ENCODE measurements at places on chromosomes 1 and 21.
A peak's percentile ranks its signal among the peaks of the same experiment; 100 is the strongest.

DNA sequence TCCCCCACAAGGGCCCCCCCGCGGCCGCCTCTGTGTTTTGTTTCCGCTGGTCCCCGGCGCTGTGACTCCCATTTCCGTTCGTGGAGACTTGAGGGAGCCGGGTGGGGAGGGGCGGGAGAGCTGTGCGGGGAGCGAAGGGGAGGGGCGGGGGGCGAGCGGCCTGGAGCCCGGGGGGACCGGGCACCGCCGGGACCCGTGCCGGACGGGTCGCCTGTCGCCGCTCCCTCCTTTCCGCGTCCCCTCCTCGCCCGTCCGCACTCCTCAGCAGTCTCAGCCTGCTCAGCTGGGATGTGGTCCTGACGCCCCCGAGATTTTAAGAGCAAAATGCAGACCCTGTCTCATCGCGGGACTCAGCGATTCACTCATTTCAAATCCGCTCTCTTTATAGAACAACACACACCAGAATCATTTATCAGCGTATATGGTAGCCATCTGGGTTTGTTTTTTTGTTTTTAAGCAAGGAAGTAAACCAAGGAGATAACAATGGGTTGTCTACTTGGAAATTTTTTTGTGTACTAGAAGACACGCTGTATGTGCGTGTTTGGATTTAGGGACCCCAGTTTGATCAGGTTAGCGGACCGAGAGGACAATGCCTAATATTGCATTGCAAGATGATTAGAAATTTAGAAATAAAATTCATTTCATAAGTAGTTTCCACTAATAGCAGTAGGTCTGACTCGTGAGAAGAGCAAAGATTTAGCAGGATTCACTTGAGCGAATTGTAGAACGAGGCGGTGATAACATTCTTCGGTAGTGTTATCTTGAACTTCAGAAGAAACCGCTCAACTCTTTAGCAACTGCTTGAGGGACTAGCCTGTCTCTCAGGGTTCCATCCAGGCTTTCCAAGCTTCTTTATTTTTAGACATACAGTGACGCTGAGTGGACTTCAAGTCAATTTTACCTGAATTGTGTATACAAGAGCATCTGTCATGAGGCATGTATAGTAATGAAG, 1.1 kb downstream of the GABPA start:
- peak; percentile 70 for DNase-seq

DNA sequence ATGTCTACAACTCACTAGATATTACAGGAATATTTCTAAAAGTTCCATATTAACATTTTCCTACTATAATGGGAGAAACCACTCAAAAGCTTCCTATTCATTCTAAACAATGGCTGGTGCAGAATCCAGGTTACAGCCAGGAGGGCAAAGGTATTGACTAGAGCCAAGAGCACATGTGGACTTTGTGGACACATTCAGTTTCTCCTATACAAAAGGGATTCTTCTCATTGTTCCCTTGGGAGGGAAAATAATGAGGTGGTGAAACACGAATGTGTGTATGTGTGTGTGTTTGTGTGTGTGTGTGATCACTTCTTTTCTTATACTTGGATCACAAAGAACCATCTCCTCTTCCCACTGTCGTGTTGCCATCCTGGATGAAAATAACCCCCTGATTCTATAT, 1000.0 kb downstream of the ADGRL2 start:
- no peak for DNase-seq

GRCh38 chr21:33383056-33383888, 19.9 kb upstream of the IFNGR2 start:
- peak; percentile 68 for DNase-seq

DNA sequence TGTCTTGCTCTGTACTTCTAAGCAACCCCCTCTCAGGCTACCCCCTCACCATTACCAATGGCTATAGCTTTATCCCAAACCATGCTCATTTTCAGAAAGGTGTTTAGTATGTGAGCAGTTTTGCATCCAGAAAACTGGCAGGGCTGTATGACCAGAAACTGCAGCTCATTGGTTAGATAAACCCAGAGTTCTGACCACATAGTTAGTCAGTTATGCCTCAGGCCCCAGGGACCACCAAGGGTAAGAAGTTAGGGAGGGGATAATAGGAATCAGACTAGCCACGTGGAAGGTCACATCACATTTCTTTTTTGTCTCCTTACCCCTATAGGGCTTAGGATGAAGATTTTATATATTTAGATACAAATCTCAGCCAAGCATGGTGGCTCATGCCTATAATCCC, 1.2 kb downstream of the ITGA10 start:
- no peak for DNase-seq

DNA sequence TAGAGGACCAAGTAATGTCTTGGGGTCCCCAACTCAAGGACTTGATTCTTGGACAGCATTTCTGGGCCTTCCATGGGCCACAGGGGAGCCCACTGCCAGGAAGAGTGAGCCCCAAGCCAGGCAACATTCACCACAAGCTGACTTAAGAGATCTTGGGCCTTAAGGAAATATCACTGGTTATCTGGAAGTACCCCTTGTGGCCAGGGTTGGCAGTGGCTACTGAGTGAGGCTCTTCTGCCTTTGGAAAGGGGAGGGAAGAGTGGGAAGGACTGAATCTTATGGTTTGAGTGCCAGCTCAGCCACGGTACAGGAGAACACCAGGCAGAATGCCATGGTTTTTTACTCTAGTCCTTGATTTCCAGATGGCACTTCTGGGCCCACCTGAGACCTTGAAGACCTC, 228.9 kb upstream of the RGS18 start:
- DNase-seq: no peak

DNA sequence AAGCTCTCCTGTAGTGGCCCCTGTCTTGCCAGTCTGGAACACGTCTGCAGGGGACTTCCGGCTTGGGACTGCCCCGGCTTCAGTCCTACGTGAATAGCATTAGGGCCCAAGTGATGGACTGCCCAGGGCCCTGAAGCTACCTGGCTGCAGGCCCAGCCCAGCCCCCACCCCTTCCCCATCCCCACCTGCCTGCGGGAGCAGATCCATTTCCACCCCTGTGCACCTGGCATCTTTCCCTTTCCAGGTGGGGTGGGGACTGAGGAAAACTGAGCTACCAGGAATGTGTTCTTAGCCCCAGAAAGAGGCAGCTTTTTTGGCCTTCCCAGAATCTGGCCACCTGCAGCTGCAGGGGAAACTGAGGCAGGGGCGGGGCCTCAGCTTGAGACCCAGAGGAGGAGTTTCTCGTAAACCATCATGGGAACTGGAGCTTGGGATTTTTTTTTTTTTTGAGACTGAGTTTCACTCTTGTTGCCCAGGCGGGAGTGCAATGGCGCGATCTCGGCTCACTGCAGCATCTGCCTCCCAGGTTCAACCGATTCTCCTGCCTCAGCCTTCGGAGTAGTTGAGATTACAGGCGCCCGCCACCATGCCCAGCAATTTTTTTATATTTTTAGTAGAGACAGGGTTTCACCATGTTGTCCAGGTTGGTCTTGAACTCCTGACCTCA, 3.2 kb downstream of the EDN2 start:
- no peak for DNase-seq

GRCh38 chr1:59688976-59689375, 125.8 kb upstream of the HOOK1 start:
- DNase-seq: no peak

DNA sequence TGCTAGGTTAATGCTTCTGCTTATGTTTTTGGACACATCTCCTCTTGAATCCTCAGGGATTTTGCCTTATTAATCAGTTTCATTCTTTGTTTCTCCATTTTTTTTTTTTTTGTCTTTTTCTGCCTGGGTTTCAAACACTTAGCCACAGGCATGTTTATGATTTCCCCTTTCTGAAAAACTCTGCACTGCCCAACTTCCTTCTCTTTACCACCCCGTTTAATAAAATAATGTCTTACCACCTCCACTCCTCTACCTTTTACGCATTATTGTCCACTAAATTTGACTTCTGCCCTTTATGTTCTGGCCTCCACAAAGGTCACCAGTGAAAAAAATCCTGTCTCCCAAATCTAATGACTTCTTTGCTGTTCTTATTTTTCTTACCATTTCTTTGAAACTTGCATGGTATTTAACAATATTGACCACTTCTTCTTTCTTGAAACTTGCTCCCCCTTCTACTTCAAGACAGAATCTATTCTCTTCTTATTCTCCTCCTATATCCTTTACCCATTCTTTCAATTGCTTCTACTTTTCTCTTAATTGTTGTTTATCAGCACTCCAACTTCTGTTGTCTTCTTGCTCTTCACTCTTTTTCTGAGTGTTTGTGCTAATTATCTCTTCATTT, 150.3 kb downstream of the TNFSF18 start:
- no peak for DNase-seq

DNA sequence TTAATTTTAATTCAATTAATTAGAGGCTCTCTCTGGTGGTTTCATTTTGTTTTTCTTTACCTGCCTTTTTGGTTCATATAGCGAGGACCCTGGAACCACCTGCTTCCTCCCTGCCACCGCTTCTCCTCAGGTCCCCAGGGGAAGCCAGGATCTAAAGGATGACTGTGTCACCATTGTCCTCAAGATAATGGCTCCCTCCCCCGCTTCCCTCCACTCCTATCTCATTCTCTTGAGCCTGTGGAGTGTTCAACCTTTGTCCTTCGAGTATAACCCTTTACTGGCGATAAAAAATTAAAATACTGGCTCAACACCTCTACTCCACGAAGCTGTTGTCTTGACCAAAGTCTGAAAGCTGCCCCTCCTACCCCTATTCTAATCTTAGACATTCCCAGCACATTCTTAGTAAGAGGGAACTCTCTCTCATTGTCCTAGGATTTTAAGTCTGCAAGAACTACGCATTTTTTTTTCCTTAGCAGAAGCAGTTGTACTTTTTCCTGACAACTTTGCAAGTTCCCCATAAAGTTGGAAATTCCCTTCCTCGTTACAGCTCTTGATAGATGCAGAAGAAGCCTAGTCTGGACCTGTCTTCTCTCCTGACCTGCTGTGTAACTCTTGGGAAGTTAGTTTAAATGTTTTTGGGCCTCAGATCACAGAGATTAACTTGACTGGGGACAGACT, 12.6 kb upstream of the MAPKAPK2 start:
- DNase-seq: no peak

- DNase-seq: no peak
Observed at GRCh38 chr1:227938276-227938675, 9.5 kb downstream of the WNT9A start.

DNA sequence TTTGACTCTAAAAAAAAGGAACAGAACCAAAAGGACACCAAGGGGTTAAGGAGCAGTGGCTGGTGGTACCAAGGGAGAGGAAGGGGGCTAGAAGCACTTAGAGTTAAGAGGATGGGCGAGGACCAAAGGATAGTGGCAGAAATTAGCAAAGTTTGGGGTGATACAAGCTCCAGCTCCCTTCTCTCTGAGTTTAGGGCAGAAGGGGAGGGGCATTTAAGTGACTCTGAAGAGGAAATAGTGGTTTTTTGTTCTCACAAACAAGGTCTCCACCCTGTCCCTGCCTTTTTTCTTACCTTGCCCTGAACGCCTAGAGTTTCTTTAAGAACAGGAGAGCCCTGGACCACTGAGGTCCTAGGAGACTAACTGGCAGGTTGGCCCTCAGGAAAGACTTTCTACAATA, 3.3 kb downstream of the CDC42SE1 start:
- no peak for DNase-seq

Data from stimulated activated CD4-positive, alpha-beta T cell treated with anti-CD3 and anti-CD28 coated beads, TNF-alpha, amount 100 ng/mL, for 24 hours (primary cell).